CD4-positive, alpha-beta T cell (primary cell): ENCODE measurements at places on chromosomes 5 and 9. TPM values are rescaled to one million over a fixed set of nuclear protein-coding genes. Genes with fewer than 3 reads are reported as not detected.

The MEIKIN gene
- total RNA-seq, result not detected

The C9 gene
- total RNA-seq, result not detected

DNA sequence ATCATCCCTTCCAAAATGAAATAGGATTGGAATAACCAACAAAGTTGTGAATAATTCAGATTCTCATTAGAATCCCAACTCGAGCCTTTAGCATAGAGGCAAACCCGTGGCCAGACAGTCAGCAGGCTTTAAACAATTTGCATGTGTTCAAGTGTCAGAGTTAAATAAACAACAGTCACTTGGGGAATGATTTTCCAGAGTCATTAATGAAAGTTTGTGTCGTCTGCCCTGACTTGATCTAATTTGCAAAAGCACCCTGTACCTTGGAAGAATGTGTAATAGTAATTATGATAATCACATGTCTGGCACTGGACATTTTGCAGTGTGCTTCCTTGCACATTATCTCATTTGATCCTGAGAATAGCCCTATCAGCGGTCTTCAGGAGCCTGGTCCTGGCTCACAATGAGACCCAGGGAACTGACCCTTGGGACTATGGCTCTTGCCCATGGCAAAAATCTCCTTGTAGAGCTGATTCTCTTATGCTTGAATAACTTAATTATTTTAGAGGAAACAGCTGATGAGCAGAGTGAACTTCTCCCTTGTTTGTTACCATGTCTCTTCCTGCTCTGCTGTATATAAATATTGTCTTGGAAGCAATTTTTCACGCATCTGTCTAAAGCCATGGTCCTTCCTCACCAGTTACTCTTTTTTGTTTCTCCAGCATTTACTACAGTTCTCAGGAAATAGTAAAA is 272.7 kb downstream of the NR3C1 start:
- DNase-seq, result no peak
- H3K36me3 ChIP-seq, result peaks cover 11% of the 10 kb centered on the region
- no peaks in the 10 kb centered on the region for H3K4me1 ChIP-seq
- H3K27me3 ChIP-seq, result no peaks in the 10 kb centered on the region
- H3K27ac ChIP-seq, result no peak overlapping the region
- H3K4me3 ChIP-seq, result no peak overlapping the region

DNA sequence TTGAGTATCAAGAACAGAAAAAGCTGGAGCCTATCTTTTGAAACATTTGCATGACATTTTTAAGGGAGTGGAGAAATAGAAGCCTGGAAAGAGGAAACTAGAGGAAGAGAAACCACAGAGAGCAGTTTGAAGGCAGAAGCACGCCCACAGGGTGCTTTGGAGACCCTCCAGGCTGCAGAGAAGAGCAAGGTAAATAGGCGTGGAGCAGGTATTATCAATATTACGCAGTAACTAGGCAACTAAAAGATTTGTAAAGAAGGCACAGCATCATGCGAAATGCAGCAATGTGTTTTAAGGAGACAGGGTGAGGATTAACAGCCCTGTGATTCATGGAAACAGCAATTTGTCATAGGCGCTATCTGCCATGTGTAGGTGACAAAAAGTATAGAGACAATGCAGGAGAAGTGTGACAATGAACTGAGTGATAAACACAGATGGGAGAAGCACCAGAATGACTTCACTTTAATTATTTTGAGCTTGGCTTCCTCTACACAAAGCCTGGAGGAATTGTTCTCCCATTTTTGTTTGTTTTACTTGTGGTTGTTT is 281.2 kb downstream of the BRINP1 start:
- no peaks in the 10 kb centered on the region for H3K27me3 ChIP-seq
- no peak overlapping the region for H3K4me3 ChIP-seq
- no peak for DNase-seq
- no peaks in the 10 kb centered on the region for H3K4me1 ChIP-seq
- H3K36me3 ChIP-seq, result no peaks in the 10 kb centered on the region

DNA sequence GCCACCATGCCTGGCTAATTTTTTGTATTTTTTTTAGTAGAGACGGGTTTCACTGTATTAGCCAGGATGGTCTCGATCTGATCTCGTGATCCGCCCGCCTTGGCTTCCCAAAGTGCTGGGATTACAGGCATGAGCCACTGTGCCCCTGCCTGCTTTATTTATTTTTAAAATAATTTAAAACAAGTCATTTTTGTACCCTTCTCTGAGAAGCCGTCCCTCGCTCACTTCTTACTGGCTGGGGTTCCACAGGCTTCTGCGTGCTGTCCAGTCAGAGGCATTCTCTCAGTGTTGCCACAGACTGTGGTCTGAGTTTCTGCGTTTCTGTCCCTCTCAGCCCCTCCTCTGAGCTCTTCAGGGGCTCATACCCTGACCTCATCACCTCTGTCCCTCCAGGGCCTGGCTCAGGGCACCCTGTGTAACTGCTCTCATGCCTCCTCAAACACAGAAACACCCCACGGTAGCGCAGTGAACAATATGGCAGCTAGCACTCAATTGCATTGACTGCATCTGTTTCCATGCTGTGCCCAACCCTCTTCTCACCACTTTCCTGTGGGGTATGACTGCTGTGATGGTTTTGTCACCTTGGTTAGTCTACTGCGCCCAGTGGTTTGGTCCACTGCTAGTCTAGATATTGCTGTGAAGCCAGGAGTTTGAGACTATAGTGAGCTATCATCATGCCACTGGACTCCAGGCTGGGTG is 44.3 kb upstream of the SH3PXD2B start:
- no peaks in the 10 kb centered on the region for H3K4me1 ChIP-seq
- no peak for DNase-seq
- H3K27me3 ChIP-seq, result no peaks in the 10 kb centered on the region
- H3K27ac ChIP-seq, result no peak overlapping the region

- H3K4me3 ChIP-seq, result peak overlapping the region; percentile 22
- no peak for DNase-seq
These were observed 138.4 kb downstream of the GADD45G start for GRCh38 chr9:89743216-89743572.

DNA sequence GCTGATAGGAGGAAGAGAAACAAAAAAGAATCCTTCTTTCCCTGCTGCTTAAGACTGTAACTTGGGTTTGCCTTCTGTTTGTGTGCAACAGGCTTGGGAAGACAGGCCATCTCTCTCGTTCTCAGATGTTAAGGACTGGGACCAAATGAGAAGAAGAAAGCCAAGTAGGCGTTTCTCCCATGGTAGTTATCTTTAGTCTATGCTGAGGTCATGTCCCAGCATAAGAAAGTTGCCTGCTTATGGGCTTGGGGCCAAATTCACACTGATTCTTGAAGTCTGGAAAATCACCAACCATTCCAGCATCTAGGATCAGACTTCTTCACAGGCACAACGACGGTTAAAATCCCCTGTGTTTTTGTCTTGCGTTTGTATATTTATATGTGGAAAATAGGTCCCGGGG is 44.2 kb upstream of the PALM2AKAP2 start:
- no peak overlapping the region for H3K4me3 ChIP-seq
- no peaks in the 10 kb centered on the region for H3K27me3 ChIP-seq
- no peak overlapping the region for H3K27ac ChIP-seq
- H3K4me1 ChIP-seq, result no peaks in the 10 kb centered on the region
- H3K36me3 ChIP-seq, result no peaks in the 10 kb centered on the region

DNA sequence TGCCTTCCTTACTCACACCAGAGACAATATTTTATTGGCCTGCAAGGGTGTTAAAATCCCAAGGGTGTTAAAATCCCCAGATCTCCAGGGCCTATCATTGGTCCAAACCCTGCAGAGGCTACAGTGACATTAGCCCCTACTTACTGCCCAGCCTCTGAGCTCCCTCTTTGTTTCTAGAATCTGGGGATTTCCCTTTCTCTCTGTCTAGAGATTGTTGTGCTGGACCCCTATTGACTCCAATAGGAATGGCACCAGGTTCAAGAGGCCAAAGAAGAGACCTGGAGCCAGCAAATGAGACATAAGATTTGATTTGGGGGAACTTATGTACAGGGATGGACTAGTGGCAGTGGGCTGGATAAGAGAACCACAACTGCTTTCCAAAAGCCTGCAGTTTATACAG is 53.3 kb upstream of the ZBED3 start:
- H3K4me3 ChIP-seq, result no peak overlapping the region
- no peak for DNase-seq
- no peaks in the 10 kb centered on the region for H3K27me3 ChIP-seq
- no peaks in the 10 kb centered on the region for H3K4me1 ChIP-seq
- no peak overlapping the region for H3K27ac ChIP-seq
- no peaks in the 10 kb centered on the region for H3K36me3 ChIP-seq

DNA sequence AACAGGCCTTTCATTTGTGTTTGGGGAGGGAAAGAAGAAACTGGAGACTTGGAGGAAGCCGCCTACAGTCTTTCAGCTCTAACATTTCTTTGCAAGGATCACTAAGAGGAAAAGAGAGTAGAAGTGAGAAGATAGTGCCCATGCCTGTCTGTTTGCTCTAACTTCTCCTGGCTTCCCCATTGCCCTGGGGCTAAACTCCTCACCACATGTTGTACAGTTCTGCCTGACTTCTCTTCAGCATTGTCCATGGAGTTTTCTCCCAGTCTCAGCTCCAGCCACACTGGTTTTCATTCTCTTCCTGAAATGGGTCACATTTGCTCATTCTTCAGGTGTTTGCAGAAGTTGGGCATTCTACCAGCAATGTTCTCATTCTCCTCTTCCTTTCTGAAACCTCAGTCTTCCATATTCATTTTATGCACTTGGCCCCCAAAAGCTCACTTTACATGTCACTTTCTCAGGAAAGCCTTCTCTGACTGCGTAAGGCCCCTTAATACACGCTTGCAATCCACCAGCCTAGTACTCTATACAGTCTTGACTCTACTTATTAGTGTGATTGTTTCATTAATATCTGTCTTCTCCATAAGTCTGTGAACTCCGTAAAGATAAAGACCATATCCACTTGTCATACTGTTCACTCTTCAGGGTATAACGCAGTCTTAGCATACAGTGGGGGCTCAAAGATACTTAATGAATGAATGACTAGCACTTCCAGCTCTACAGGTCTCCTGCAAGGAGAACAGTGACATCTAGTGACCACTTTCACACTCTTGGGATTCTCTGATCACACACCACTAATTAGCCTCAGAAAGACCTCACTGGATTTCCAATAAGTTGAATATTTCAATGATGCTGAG is 40.2 kb upstream of the TRIM32 start:
- H3K4me3 ChIP-seq, result no peak overlapping the region
- no peaks in the 10 kb centered on the region for H3K27me3 ChIP-seq
- H3K27ac ChIP-seq, result no peak overlapping the region
- DNase-seq, result no peak

The TRPM6 gene
- total RNA-seq, result not detected

- no peak for DNase-seq
- no peak overlapping the region for H3K4me3 ChIP-seq
- H3K36me3 ChIP-seq, result no peaks in the 10 kb centered on the region
- no peak overlapping the region for H3K27ac ChIP-seq
- H3K4me1 ChIP-seq, result no peaks in the 10 kb centered on the region
These were observed 389.1 kb downstream of the ENC1 start for GRCh38 chr5:74251141-74252035.

DNA sequence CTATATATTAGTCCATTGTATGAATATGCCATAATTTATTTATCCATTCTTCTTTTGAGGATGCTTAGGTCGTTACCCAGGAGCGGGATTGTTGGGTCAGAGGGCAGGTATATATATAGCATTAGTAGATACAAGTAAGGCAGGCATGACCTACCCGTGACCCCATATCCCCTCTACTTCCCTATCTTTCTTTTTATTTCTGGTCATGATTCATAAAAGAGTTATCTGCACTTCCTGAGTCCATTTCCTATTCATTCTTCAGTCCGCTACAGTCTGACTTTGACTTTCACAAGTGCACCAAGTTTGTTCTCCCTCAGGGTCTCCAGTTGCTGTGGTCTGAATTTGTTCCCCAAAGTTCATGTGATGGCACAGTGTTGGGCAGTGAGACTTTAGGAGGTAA is 6.9 kb downstream of the RHOBTB3 start:
- no peak for DNase-seq
- H3K4me1 ChIP-seq, result no peaks in the 10 kb centered on the region
- no peak overlapping the region for H3K27ac ChIP-seq
- no peak overlapping the region for H3K4me3 ChIP-seq
- no peaks in the 10 kb centered on the region for H3K36me3 ChIP-seq

The FOXD4L6 gene
- not detected for total RNA-seq

DNA sequence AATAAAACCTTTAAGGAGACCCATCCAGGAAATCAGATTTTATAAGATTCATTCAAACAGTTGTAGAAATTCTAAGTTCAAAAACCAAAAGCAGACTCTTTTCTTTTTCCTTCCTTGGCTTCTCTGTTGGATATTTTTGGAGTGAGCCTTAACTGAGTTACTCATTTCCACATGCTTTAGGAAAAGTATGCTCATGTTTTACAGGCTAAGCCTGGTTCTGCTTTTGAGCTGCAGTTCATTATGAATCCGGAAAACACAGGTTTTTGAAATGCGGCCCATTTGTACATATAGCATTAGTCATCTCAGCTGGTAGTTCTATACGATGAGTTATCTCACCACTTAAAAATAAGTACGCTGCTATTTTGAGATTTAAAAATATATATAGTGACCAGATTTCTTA is 156.6 kb upstream of the DMRT1 start:
- no peaks in the 10 kb centered on the region for H3K36me3 ChIP-seq
- no peak for DNase-seq
- H3K4me1 ChIP-seq, result no peaks in the 10 kb centered on the region

DNA sequence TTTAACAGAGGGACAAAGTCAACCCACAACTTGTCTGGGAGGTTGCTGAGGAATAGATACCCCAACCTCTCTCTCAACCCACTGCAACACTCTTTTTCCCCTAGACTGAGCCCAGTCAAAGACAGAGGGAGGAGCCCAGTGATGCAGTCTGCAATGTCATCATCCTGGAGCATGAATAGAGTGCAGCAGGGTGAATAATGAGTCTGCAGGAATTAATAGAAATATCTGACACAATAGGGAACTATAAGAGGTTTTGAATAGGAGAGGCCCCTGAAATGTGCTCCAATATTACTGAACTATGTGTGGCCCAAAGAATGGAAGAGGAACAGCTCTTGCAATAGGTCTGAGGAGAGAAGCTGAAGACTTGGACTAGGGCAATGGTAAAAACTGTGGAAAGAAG is 59.1 kb downstream of the PDCD1LG2 start:
- peaks cover 17% of the 10 kb centered on the region for H3K4me1 ChIP-seq
- no peak overlapping the region for H3K4me3 ChIP-seq
- DNase-seq, result peak; percentile 20
- H3K36me3 ChIP-seq, result no peaks in the 10 kb centered on the region
- no peak overlapping the region for H3K27ac ChIP-seq

The DNM1 gene
- total RNA-seq, result 2.5 TPM

DNA sequence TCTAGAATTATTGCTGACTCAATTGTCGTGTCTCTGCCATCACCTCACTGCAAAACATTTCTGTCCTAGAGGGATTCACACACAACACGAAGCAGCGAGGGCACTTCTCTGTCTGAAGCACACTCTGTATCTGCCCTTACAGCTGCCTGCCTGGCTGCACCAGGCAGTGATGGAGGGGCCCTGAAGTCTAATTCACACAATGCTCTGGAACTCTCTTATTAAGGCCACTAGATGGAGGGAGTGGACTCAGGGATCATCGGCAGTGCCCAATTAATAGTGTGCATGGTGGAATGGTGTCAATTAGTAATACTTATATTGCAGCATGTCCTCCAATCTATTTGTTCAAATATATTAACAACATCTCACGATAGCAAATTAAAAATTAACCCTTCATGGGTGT is 157.5 kb upstream of the MAP1B start:
- no peak for DNase-seq
- H3K36me3 ChIP-seq, result no peaks in the 10 kb centered on the region
- no peak overlapping the region for H3K4me3 ChIP-seq
- H3K27ac ChIP-seq, result no peak overlapping the region
- H3K27me3 ChIP-seq, result peaks cover 2% of the 10 kb centered on the region

The MCCC2 gene
- total RNA-seq, result 16.3 TPM
